ENCODE measurements at places on chromosomes 4 and X.

GRCh38 chr4:172225457-172225856 lies 412.3 kb downstream of the GALNTL6 start:
- no peak for DNase-seq

GRCh38 chrX:96713303-96713702 lies 28.7 kb downstream of the DIAPH2 start:
- DNase-seq: no peak

GRCh38 chr4:25123236-25123635 lies 37.0 kb downstream of the SEPSECS start:
- DNase-seq: no peak

DNA sequence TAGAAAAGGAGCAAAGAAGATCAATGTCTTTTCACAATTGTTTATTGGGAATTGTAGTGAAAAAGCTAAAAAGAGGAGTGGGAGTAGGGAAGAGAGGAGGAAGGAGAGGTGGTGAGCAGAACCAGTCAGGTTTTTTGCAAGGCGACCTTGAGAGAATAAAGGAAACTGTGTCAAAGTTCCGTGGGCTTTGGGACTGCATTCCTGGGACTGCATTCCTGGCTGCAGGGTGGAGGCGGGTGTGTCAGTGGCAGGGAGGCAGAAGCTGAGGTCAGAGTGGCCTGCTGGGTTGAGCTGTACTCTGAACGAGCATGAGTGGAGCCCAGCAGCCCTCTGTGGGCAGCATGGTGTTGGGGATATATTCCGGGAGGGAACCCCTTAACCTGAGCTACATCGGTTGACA lies 66.8 kb upstream of the UCP1 start:
- DNase-seq: no peak

DNA sequence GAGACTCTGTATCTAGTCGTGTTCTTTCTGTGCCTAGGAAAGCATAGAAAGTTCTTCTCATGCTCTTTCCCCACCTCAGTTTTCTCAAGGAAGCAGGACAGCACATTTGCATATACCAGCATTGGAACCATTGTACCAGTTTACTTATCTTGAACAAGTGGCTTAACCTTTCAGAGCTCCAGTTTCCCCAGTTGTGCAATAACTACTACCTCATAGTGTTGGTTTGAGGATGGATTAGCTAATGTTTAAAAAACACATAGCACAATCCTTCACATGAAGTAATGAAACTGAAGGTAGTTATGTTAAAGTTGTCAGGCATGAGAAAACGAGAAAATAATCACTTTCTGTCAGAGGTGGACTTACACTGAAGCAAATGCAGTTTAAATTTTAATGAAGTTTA lies 92.2 kb upstream of the H2AZ1 start:
- DNase-seq: no peak

GRCh38 chr4:169925678-169926077 lies 100.5 kb downstream of the MFAP3L start:
- DNase-seq: no peak

GRCh38 chr4:48139691-48140090 lies 5.6 kb upstream of the TXK start:
- DNase-seq: no peak

DNA sequence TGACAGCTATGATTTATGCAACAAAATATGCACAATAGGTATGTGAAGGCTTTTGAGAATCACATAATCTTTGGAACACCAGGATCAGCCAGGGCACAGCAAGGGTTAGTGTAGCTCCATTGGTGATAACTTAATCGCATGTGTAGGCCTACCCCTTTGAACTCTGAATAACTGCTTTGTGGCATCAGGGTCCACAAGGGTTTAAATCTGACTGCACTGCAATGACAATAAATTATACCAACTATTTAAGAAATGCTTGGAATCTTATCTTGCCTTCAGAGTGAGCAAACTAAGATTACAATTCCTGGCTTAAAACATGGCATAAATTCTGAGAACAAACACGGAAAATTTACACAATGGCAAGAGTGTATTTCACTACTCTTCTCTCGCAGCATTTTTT lies 245.8 kb downstream of the FBXO8 start:
- DNase-seq: no peak

- DNase-seq: no peak
Observed at GRCh38 chr4:129998436-129999150, 902.6 kb downstream of the C4orf33 start.

DNA sequence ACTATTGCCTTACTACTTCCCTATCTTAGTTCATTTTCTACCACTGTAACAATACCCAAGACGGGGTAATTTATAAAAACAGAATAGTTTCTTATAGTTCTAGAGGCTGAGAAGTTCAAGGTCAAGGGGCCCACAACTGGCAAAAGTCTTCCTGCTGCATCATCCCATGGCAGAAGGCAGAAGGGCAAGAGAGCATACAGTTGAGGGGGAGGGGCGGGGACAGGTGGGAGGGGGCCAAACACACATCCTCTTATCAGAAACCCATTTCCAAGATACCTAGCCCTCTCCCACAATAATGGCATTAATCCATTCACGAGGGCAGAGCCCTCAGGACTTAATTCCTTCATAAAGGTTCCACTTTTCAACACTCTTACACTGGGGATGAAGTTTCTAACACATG lies 690.2 kb downstream of the ADGRL3 start:
- no peak for DNase-seq

DNA sequence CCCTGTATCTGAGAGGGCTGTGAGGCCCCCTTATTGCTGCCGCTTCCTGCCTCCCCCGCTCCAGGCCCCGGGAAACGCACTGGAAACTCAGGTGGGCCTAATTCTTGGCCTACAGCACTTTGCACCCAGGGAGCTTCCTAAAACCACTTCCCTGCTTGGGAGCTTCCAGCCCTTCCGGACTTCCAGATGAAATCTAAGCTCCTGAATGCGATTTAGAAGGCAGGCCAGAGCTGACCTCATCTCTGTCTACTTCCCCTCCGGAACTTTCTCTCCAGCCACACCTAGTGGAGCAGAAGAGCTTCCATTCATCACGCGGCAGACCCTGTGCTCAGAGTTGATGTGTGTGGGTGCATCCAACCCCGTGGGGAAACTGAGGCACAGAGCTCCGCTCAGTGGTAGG lies 84.2 kb downstream of the SORCS2 start:
- DNase-seq: no peak

DNA sequence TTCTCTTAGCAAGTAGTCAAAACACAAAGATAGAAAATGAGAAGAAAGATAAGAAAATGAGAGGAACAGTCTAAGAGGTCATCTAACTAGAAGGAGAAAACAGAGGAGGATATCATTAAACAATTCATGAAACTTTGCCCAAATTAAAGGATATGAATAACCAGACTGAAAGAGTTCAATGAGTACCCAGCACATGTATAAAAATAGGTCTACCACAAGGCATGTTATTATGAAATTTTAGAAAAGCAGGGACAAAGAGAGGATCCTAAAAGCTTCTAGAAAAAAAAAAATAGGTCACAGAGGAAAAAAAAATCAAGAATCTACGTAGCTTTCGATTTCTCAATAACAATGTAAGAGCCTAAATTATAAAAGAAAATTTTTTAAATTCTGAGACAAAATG lies 118.5 kb downstream of the WDFY3 start:
- no peak for DNase-seq

DNA sequence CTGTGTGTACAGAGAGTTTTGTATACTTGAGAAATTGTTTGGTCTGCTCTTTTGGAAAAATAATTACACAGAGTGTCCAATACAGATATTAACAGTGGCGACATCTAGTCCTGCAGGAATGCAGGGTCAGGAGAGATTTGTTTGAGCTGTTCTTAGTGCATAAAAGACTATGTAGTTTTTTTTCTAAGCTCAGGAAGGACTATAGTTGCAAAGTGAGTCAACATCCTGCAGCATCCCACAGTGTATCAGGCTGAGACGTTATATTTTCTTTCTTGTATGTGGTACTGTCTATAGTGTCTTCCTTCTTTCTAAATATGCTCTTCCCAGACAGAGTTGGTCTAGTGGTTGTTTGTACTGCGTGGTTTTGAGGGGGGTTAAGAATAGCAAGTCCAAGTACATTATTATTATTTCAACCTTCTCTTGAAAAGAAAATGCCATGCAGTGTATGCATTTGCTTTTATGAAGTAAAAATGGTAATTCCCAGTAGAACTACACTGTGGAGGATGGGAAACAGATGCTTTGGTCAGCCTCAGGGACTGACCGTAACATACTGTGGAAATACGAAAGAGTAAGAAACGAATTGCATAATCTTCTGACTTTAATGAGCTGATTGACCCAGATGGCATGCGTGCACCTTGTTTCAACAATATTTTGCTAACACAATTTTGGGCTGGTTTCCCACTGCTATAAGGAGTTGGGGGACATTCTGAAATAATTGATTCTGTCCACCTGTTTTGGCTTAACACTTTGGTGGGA lies 67.4 kb downstream of the DMP1 start:
- DNase-seq: no peak

GRCh38 chr4:148077581-148077980 lies 345.7 kb downstream of the ARHGAP10 start:
- no peak for DNase-seq

DNA sequence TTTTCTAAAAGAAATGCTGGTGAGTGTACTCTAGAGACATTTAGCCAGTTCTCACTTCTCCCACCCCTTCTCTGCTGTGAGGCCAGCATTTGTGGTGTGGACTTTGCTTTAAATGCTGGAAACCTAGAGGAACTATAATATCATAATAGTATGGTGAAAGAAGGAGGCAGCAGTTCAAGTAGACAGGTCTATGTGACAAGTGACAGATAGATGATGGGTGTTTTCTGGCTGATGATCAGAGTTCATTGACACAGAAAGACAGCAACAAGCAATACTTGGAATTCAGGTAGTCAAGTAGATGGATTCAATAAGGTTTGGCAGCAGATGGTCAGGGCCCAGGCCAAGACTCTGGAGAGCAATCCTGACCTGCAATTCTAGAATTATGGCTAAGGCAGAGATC lies 317.5 kb downstream of the PCDH7 start:
- no peak for DNase-seq

GRCh38 chr4:95165926-95166524 lies 382.7 kb downstream of the UNC5C start:
- DNase-seq: no peak

DNA sequence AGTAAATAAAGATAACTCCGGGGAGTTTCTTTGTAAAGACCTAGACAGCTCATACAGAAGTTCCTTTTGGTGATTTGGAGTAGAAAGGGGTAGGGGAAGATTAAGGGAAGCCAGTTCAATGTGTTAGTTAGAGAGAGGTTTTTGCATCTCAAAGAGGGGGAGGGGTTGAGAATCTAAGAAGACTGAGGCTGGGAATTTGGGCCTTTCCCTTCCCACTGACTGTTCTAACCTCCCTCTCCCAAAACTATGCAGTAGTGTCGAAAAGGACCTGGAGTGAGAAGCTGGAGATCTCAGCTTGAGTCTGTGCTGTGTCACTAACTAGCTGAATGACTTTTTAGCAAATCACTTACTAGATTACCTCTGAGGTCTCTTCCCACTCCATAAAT lies 55.7 kb upstream of the CCDC160 start:
- no peak for DNase-seq

- no peak for DNase-seq
Observed at GRCh38 chr4:1592709-1593417, 91.2 kb downstream of the FAM53A start.

DNA sequence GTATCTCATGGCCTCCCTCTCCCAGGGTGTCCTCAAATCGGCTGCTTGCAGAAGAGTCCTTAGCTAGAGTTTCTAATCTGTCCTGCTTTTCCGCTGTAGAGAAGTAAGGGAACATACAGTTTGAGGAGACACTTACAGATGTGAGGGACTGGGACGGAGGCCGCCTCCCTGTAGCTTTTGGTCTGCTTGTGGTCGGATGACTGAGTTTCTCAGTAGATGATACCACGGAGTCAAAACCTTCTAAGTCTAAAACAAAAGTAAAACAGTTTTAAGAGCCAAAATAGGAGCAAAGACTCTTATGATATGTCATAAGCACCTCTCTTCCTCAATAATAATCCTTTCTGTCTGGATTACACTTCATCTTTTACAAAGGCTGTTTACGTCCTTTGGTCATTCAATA lies 34.5 kb upstream of the MAP3K15 start:
- DNase-seq: no peak

DNA sequence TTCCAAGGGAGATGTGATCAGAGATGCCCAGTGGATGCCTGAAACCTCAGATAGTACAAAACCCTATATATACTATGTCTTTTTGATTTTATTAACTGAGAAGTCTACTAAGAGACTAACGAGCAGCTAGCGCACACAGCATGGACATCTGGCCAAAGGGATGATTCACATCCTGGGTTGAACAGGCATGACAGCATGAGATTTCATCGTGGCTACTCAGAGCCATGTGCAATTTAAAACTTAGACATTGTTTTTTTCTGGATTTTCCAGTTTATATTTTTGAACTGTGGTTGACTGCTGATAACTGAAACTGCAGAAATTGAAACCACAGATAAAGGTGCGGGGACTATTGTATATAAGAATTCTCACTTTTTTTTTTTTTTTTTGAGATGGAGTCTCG lies 2252.9 kb upstream of the AGA start:
- no peak for DNase-seq

DNA sequence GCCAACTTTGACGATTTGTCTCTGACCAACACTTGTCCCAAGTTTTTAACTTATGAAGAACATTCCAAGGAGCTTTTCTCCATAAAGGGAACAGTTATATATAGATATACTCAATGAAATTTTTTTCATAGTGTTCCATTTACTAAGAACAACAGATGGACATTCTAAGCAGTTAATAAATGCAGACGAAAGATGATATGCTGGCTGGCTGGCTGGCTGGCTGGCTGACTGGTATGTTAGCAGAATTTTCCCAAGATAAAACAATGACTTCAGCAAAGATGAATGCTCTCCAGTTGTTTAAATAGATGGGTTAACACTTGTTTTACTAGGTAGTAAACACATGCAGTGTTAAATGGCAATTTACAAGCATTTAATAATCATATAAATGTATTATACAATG lies 62.2 kb downstream of the SPANXN3 start:
- no peak for DNase-seq

- no peak for DNase-seq
Observed at GRCh38 chrX:140507982-140508305, 3.1 kb upstream of the SOX3 start.

- no peak for DNase-seq
Observed at GRCh38 chr4:147786031-147786430, 54.1 kb downstream of the ARHGAP10 start.

- DNase-seq: peak; percentile 74
Observed at GRCh38 chr4:184514121-184514988, 40.0 kb upstream of the IRF2 start.

DNA sequence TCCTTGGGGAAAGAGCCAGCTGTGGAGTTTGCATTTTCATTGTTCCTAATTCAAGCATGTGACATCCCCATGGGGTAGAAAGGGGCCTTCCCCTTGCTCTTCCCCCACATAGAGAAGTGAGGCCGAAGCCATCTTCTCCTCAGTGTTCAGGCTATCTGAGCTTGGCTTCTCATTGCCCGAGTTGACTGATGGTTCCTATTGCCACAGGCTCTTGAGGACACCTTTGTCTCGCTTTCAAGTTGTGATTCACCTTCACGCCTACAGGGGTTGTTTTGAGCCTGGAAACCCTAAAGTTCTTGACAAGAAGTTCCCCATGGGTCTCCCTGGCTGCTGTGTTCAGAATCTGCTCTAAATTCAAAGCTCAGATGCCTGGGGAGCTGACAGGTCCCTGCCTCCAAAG lies 25.0 kb downstream of the CCNQ start:
- DNase-seq: no peak

- DNase-seq: peak; percentile 49
Observed at GRCh38 chr4:47531241-47531953, 46.3 kb downstream of the ATP10D start.

GRCh38 chr4:89026542-89026941 lies 30.4 kb downstream of the FAM13A start:
- DNase-seq: no peak

GRCh38 chr4:168486912-168487281 lies 6.6 kb upstream of the DDX60L start:
- no peak for DNase-seq

All from activated T-cell treated with anti-CD3 and anti-CD28 coated beads, Interleukin-2, amount 50 U/mL, for 24 hours (primary cell).